ENCODE measurements at places on chromosomes 3 and 15.

DNA sequence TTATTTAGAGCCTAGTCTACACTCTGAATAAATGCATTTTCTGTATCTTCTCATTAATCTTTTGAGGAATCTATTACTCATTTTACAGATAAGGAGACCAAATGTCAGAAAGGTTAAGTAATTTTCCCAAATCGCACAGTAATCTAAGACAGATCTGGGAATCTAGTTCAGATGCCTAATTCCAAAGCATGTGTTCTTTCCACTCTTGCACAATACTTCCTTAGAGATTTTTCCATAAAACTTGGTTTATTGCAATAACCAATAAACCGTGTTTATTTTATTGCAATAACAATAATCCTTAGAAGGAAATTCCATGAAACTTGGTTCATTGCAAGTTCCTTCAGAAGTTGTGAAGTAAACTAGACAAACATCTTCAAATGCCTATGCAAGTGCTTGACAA is 17.4 kb upstream of the COL8A1 start:
- DNase-seq = no peak

- DNase-seq = no peak
Measured at GRCh38 chr3:53196575-53197407, 35.8 kb downstream of the PRKCD start.

DNA sequence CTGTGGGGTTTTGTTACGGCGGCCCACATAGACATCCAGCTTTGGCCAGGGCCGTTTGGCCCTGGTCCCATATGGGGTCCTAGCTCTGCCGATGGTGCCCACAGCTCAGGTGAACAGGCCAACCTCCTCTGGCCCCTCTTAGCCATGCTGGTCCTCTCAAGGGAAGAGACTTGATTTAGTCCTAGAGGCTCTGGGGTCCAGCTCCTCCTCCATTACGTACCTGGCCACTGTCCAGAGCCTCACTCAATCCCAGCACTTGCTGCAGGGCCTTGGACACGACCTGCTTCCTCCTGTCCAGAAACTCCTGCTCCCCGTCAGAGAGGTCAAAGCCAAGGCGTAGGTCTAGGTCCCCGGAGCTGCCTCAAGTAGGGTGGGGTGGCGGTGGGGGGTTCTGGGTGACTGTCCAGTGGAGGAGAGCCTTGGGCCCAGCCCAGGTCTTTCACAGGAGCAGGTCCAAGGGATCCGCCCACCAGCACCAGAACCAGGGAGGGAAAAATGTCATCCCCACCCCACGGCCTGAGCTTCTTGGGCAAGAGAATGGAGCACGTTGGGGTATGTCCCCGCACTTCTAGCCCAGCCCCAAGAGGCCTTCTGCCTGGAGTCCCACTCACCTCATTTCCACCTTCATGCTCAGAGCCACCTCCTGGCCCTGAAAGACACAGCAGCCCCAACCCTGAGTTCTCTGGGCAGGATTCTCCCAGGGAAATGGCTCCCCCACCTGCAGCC is 6.8 kb downstream of the PLA2G4F start:
- no peak for DNase-seq

- no peak for DNase-seq
Measured at GRCh38 chr3:8780279-8780678, 10.9 kb upstream of the OXTR start.

DNA sequence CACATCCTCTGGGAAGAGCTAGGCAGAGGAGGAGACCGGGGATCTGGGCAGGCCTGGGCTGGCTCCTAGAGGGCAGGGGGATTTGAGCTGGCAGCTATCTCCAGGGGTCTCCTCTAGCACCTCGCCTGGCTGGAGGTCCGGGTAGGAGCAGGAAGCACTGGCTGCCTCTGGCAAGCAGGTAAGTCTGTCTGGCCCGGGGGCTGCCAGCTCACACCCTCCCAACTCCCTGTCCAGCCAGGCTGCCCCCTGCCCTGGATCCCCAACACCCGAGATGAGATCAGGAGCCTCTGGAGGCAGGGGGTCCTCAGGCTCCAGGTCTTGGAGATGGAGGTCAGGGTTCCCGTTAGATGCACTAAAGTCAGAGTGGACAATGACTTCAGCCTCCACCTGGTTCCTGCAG is 6.2 kb upstream of the IGDCC3 start:
- no peak for DNase-seq

DNA sequence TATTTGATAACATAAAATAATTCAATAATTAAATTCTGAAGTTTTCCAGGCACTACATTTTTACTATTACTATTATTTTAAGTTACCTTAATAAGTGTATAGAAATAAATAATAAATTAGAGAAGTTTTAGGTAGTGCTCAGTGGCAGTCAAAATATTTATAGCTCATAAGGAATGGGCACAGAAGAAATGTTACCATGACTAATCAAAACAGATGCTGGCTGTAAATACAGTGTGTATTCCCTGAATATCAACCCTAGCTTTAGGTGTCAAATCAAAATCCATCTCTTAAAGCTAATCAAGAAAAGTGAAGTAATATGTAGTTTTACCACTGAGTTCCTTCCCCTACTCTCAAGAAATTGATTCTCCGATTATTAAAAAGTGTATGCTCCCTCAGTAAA is 35.5 kb downstream of the ZBTB20 start:
- DNase-seq = peak; percentile 22

DNA sequence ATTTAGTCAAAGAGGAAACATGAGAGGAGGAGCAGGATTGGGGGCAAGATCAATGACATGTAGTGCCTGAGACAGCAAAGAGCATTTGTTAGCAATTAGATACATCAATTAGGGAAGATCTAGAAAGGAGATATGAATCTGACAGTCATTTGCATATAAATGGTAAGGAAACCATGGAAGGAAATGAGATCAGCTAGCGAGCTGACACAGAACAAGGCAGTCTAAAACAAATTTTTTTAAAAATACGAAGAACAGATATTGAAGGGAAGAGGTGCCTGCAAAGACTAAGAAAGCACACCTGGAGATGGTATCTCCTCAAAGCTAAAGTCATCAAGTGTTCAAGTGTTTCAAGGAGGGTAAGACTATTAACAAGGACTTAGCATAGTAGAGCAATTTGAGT is 4.6 kb downstream of the EPM2AIP1 start:
- no peak for DNase-seq

DNA sequence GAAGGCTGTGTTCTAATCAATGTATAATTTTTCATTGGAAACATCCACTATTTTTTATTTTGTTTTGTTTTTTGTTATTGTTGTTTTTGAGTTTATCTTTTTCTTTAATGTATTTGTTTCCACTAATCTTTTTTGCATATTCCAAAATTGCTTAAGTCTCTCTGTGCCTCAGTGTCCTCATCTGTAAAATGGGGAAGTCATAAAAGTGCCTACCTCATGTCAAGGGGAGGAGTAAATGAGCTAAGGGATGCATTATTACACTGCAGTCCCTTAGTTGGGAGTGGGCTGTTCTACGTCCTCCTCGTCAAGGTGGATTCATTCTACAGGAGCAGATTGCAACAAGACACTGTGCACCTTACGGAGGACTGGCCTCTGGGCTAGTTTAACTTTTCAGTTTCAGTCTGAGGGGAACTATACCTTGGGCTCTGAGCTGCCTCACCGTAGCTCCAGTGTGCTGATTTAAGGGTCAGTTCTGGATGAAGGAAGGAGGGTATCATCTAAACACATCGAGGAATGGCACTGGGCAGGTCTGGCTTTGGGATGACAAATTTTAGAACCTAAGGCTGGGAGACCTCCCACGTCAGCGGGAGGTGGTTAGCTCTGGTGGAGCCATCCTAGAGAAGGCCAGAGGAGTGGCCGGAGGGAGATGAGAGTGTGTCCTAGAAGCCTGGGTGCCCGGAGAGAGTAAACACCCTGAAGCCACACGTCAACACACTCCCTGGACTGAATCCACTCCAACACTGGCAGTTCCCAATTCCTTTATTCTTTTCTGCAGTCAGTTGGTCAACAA is 5.1 kb upstream of the SRP14 start:
- no peak for DNase-seq

GRCh38 chr3:114714237-114714636 is 420.4 kb downstream of the TIGIT start:
- DNase-seq = no peak

- DNase-seq = peak; percentile 27
Measured at GRCh38 chr3:59749291-59749690, 699.5 kb upstream of the CFAP20DC start.

DNA sequence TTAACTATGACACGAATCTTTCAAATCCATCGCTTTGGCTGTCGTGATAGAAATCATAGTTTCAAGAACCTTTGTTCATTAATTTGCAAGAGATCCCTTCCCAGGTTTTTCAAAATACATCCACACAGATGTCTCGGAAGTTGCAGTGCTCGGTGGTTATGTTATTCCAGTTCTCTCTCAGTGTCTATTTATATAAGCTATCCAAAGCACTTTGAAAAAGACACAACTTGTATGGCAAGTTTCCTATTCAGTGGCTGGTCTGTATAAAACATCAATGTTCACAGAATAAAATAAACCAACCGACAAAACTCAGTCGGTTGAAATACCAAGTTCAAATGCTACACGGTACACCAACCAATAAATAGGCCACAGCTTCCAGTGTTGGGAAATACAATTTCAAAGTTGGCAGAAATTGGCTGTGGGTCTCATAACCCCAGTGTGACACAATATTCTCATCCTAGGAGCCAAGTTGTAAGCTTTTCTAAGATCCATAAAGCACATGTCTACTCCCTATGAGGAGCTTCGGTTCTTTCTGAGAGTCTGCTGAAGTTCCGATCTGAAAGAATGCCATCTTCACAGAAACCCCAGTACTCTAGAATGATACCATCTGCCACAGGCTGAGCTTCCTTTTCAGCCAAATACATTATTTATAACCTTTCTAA is 23.7 kb downstream of the SATB1 start:
- no peak for DNase-seq

- DNase-seq = no peak
Measured at GRCh38 chr3:100760377-100760776, 51.1 kb downstream of the TFG start.

DNA sequence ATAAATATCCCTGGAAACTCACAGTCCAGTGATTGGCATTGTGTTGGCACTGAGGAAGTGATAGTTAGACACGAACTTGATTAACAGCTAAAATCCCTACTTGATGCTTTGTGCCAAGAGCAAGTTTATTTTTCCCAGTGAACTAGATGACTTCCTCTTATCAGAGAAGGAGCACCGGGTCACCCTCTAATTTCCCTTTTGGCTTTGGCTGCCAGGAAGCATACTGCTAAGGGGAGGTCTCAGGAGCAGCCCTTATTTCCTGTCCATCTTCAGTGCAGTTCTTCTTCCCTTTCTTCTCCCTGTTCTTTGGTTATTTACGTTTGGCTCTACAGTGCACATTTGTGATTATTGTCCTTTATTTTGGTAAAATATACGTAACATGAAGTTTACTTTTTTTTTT is 13.0 kb downstream of the FBLN2 start:
- DNase-seq = no peak

DNA sequence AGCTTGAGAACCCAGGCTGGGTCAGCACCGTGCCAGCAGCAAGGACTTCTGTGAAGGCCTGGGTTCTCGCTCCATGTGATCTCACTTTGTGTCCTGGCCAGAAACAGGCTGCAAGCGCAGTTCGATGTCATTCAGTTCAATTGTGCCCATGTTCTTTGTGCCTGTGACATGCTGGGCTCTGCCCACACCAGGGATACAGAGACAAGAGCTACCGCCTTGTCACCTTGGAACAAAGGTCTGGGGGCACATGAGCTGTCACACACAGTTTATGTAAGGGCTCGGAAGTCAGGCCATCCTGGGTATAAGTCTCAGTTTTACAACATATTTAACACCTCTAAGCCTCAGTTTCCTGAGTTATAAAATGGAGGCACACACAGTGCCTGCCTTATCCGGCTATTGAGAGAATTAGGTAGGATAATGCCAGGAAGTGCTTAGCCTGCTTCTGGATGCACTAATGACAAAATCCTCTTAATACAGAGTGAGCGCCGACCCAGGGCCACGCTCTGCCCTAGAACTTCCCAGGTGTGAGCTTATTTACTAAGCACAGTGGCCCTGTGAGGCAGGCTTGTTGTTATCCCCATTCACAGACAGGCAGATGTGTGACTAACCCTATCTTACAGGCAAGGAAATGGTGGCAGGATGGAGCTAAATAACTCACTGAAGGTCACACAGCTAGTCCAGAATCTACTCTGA is 50.4 kb upstream of the LIMD1 start:
- no peak for DNase-seq

DNA sequence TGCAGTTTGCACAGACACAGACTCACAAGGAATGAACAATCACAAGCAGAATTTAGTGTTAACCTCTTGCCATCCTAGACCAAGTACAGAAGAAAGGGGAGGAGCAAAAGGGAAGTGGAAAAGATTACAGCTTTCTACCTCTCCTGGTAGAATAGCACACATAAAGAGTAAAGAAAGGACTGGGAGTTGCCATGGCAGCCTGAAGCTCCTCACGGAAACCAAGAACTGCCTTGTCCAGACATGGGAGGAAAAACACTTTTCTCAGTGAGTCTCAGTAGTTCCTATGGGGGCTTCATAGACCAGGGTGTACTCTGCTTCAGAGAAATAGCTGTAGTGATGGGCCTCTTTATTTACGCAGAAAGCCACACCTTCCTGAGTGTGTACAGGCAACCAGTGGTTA is 114.7 kb upstream of the GAP43 start:
- DNase-seq = no peak

- no peak for DNase-seq
Measured at GRCh38 chr15:23760024-23760423, 72.9 kb upstream of the NDN start.

GRCh38 chr3:186909078-186909853 is 21.1 kb upstream of the ST6GAL1 start:
- DNase-seq = no peak

GRCh38 chr15:50381438-50381837 is 26.4 kb upstream of the GABPB1 start:
- DNase-seq = no peak

DNA sequence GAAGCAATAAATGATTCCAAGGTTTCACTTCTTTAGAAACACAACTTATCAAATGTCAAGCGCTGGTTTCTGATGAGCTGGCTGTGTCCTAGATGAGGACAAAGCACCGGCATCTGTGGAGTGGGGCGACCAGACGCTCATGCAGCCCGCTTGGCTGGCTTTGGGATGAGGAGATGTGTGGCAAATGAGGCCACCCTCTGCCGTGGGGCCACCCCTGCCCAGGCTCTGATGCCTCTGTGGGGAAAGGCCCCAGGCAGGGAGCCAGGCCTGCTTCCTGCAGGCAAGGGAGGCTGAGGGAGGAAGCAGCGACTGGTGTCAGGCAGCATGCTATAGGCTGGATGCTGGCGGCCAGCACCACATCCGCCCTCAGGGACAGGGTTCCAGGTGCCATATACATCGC is 102.9 kb downstream of the HERC2 start:
- no peak for DNase-seq

DNA sequence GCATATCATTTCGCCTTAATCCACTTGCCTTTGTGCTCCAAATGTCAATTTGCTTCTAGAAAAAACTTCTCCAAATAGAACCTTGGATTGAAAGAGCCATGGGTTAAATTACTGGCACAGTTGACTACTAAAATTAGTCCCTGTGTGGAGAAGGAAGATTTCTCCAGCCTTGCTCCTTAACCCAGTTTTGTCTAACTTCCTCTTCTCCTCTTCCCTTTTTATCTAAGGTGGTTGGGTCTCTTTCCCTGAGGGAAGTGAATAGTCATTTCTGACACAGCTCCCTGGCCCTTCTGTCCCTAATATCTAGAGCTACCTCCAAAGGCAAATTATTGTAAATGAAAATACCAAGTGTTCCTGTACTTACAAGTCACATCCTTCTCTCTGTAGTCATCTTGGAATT is 527.9 kb upstream of the TBL1XR1 start:
- no peak for DNase-seq
